ENCODE measurements at places on chromosomes 1 and 21. TPM values are rescaled to one million over a fixed set of nuclear protein-coding genes. Genes with fewer than 3 reads are reported as not detected.

- DNase-seq: no peak
These were observed 66.6 kb downstream of the SPATA6 start for GRCh38 chr1:48405400-48405799.

DNA sequence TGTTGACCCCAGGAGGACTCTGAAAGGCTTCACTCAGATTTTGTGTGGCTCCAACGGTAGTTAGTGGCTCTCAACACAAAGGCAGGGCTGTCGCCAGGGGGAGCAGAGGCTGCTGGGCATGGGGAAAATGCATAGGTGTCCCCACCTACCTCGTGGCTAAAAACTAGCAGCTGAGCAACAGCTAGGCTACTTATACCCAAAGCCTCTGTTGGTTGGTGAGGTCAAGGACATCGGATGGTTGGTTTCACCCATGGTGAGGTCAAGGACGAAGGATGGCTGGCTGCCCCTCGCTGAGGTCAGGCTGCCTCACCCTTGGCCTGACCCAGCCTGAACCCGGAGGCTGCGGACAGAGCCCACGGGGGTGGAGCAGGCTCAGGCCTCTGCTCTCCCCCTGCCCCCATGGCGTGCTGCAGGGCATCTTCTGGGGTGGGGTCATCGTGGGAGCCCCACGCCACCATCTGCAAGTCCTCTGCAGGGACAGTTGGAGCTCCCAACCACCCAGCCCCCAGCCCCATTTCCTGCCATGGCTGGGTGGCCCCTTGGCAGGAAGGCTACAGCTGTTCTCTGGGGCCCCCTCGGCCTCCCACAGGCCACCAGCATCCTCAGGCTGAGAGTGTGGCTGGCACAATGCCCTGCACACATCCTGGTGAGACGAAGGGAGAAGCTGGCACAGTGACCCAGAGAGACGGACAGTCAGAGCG lies 8.5 kb upstream of the GNB1 start:
- peak; percentile 57 for DNase-seq

DNA sequence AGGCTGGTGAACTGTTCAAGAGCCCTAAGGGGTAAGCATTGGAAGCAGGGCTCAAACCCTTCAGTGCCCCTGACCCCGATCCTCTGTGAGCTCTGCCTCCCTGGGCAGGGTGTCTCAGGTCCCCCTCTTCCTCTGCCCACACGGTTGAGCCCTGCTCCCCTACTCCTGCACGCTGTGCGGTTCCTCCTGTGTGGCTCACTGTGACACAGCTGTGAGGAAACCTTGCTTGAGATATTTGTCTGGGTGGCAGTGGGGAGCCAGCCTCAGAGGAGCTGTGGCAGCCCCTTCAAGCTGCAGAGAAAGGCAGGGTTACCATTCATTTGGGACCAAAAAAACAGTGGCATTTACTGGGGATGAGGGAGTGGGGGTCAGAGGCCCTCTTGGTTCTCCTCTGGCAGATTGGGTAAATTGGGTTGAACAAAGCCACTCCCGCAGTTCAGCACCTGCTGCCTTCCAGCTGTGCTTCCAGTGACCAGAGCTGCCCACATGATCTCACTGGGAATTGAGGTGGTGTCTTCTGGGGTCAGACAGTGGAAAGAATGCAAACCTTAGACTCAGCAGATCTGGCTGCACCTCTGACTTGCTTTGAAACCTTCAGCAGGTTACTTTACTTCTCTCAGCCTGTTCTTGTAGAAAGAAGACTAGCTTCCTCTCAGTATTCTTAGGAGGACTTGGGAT lies 60.6 kb upstream of the CD1D start:
- no peak for DNase-seq

- DNase-seq: no peak
These were observed 23.8 kb downstream of the SLC27A3 start for GRCh38 chr1:153799016-153799415.

GRCh38 chr1:101060992-101061391 lies 35.4 kb upstream of the DPH5 start:
- DNase-seq: no peak

- no peak for DNase-seq
These were observed 16.0 kb upstream of the POU3F1 start for GRCh38 chr1:38062361-38063288.

DNA sequence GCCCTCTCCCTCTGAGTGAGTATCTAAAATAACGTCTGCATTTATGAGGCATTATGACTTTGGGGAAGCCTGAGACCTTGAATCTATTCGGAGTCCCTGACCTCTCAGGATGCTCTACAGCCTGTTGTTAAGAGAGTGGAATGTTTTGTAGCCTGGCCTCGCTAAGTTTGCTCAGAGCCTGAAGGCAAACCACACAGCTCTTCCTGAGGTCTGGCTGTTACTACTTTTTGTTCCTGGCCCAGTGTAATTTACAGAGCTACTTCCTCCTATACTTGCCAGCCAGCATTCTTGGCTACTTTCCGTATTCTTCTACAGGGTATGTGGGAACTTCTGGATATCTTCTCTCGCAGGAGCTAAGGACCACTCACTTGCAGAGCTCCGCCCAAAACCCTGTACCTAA lies 3.6 kb upstream of the ZMYM4 start:
- no peak for DNase-seq

DNA sequence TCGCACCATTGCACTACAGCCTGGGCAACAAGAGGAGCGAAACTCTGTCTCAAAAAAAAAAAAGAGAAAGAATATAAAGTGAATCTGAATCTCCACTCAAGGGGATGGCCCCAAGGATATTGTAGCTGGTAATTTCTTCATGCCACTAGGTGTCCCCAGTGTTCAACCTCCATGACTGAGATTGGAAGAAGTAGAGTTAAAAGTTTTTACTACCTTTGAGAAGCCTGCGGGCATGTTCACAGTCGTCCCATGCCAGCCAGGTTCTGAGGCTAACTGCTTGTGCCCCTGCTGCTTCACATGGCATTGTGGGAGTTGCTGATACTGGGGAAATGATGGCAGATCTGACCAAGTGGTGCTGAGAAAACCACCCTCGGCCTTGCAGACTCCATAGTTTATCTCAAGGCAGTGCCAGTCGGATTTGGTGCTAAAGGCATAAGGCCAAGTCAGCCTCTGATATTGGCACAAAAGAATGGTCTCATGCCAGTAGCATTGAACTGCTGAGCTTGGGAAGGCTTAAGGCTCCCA lies 10.8 kb upstream of the SHISA4 start:
- peak; percentile 41 for DNase-seq

GRCh38 chr1:42957880-42958487 lies 684 bp downstream of the SLC2A1 start:
- peak; percentile 72 for DNase-seq

DNA sequence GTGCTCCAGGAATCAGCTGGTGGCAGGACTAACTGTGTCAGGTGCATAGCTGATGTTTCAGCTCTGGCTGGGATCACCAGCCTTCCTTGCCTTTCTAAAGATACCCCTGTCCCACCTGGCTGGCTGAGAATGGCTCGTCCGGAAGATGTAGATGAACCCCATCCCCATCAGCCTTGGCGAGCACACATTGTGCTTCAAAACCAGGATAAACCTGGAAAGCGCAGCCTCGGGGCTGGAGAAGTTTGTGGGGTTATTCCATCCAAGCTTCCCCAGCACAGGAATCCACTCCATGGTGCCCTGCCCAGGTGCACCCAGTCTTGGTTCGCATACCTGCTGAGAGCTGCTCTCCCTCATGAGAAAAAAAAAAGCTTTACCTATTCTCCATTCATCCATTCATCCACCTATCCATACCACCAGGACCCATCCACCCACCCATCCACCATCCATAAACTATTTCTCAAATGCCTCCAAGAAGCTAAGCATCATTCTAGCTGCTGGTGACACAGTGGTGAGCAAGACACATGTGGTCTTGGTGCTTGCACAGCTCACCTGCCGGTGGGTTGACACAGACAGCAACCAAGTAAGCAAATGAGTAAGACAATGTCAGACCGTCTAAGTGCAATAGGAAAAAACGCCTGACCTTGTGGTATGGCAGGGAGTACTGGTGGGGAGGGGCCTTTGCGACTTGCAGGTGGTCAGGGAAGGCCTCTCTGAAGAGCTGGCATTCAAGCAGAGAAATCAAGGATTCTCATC lies 94.0 kb downstream of the DMRTB1 start:
- no peak for DNase-seq

DNA sequence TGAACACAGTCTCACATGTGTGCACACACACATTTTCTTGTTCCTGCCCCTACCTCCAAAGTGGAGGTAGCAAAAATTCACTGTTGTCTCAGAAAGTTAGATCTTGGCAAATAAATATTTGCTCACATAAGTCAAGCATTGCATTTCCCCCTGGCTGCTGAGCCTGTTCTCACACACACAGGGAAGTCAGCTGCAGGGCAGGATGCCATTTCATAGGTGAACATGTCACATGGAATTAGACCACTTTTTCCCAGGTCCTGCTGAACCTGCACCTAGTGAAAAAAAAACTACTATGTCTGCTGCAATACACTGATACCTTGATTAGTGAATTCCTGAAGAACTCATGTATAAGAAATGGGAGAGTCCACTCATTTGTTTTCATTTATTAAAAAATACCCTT lies 5.3 kb upstream of the CD55 start:
- no peak for DNase-seq

DNA sequence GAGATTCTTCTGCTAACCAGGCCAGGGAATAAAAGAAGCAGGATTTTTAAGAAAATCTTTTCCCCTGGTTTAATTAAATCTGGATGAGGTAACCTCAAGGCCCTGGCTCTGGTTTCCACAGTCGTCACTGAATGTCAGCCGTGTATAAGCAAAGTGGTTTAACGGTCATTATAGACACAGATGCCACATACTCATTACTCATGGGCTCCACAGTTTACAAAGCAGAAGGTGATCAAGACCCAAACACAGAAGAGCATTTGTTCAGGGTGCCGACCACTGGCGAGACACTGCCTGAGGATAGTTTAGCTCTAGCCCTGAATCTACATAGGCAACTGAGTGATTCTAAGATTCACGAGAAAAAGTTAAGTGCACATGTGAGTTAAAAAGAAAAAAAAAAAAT lies 27.8 kb upstream of the RAP1GAP start:
- DNase-seq: no peak

GRCh38 chr1:224368409-224368808 lies 11.7 kb downstream of the CNIH4 start:
- DNase-seq: no peak

- no peak for DNase-seq
These were observed 237.9 kb downstream of the PBX1 start for GRCh38 chr1:164796916-164797315.

GRCh38 chr1:232127190-232127589 lies 500.6 kb downstream of the DISC1 start:
- no peak for DNase-seq

GRCh38 chr1:179369751-179370341 lies 4.1 kb downstream of the AXDND1 start:
- DNase-seq: peak; percentile 79

DNA sequence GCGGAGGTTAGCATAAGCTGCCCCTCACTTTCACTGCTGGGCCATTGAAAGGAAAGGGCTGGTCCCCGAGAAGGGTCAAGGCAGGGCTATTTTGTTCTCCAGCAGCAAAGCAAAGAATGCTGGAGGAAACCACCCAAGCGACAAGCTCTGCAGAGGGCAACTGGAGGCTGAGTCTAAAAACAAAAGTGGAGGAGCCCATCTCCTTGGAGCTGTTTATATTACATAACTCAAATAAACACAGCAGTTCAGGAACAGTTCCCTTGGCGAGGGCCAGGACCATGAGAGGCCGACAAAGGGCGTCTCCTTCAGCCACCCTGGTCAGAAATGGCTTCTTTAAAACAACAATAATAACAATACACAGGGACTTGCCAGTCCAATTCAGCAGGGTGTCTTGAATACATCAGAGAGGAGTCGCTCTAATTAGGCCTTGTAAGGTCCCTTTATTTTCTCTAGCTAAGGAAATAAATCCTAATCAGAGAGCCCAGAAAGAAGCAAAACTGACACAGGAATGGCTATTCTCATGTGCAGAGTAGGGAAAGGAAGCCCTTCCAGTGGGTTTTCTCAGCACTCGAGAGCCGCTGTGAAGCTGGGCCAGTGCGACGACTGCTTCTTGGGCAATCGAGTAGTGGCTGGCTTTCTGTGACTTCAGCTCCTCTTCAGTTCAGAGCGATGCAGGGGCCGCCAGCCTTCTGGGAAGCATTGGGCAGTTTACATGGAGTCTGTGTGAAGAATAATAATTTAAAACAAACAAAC lies 57.0 kb upstream of the TARBP1 start:
- DNase-seq: no peak

DNA sequence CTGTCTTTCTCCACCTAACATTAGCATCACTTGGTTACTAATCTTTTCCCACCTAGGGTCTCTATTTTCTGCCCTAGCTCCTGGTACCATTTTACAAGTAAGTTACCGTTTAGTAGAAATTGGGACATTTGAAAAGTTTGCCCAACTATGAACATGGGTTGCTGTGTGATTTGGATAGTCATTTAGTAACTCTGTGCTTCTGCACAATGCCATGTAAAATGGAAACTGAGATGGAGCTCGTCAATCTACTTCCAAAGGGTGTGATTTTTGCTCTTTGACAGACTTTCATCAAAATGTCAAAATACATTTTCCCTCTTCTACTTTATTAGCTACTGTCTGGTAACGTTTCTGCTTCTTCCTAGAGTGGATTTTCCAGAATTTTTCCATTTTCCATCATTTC lies 381.5 kb upstream of the B3GALT2 start:
- DNase-seq: no peak

The BARHL2 gene
- total RNA-seq: not detected

The ATP1B1 gene
- total RNA-seq: 1.7 TPM

The PADI2 gene
- 14.2 TPM for total RNA-seq

The S100A5 gene
- total RNA-seq: not detected

The PEAR1 gene
- total RNA-seq: not detected

The SUSD4 gene
- total RNA-seq: not detected

The RAD54L gene
- total RNA-seq: 1.9 TPM

The CNKSR1 gene
- 3.7 TPM for total RNA-seq

The SSX2IP gene
- 10.3 TPM for total RNA-seq

The STYXL2 gene
- not detected for total RNA-seq

All from B cell (primary cell).